GM12891 (cell line): ENCODE measurements at places on chromosomes 1 and 21.

DNA sequence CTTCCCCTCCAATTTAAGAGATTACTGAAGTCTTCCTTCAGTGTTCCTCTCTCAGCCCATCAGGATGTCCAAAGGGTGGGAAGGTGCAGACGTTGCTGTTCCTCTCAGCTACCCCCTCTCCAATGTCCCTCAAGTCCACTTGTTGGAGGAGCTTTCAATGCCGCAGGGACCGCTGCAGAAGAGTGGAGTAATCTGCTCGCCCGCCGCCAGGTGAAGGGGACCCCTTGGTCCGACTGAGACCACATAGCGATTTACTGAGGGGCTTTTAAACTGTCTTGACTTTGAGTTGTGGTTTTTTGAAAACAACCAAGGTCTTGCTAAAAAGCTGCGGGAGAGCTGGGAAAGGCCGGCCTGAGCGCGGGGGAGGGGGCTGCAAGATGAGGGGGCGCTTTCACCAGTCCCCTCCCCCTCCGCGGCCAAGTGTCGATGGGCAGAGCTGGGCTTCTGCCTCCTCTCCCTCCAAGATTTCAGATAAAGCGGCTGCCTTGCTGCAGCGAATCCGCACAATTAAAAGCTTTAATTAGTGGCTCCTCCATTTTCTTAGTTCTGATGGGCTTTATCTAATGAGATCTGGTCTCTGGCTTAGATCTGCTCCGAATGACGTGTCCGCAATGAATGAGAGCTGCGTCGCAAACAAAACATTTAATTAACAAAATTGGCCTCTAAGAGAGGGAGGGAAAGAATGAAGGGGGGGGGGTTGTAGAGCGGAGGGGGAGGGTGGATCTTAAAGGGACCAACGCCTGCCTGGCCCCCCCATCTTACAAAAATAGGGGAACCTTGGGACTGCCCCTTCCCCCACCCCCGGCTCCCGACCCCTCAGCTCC lies 5.9 kb downstream of the LMO4 start:
- no peak for DNase-seq

- DNase-seq = no peak
Measured at GRCh38 chr1:221442056-221442455, 299.8 kb downstream of the DUSP10 start.

DNA sequence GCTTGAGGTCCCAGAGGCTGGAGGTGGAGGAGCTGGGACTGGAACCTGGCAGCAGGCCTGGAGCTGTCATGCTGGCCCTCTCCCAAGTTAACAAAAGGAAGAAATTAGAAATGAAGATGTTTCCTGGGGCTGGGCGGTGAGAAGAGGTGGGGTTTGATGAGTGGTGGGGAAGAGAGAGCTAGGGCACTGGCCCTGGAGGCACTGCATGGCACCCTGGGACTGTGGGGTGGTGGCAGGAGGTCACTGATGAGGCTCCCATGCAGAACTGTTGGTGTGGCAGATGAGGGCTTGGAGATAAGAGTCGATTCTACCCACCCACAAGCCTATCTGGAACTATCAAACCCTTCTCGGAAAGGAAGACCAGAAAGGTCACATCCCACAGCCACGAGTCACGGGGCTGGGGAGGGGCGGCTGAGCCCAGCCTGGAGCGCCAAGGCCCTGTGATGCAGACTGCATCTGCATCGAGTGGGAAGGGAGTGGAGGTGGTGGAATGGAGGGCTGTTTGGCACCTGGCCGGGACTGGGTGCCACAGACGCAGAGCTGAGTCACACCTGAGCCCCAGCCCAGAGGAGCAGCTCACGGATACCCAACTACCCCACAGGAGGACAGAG lies 29.4 kb downstream of the MRPL37 start:
- DNase-seq = no peak

DNA sequence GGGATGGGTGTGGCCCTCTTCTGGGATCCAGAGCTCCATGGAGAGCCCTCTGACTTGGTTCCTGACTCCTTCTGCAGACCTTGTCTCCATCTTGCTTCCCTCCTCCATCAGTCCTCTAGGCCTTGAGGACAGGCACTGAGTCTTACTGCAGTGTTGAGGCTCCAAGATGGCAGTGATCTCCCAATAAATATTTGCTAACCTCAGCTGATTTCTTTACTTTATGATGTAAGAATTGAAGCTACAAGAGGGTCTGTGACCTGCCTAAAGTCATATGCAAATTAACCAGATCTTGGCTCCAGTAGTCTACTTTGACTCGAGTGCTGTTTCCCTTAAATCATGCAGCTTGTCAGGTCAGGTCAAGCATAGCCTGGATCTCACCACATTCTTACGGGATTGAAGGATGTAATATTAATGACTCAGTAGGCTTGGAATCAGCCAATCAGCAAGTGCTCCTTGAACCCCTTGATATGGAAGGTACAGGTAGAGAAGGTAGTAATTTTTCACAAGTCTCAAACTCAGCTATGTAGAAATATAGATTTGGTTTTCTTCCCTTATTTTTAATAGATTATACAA lies 93.0 kb downstream of the CLIC6 start:
- DNase-seq = no peak

DNA sequence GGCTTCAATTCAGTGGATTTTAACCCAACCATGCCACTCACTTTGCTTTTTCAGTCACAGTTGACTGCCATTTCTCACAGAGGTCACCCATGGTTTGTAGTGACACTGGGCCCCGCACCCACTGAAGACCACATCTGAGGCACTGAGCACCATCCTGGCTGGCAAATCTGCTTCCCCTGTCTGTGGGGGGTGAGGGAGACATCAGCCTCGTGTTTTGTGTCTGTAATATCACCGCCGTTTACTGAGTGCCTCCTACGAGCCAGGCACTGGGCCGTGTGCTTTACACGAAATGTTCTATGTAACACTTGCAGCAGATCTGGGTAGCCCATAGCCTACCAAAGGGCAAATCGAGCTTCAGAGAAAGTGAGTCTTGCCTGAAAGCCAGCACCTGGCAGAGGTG lies 161.8 kb downstream of the PGBD5 start:
- no peak for DNase-seq

- DNase-seq = no peak
Measured at GRCh38 chr1:214285610-214286440, 4.9 kb downstream of the SMYD2 start.

- no peak for DNase-seq
Measured at GRCh38 chr1:216607067-216607697, 116.0 kb downstream of the ESRRG start.

DNA sequence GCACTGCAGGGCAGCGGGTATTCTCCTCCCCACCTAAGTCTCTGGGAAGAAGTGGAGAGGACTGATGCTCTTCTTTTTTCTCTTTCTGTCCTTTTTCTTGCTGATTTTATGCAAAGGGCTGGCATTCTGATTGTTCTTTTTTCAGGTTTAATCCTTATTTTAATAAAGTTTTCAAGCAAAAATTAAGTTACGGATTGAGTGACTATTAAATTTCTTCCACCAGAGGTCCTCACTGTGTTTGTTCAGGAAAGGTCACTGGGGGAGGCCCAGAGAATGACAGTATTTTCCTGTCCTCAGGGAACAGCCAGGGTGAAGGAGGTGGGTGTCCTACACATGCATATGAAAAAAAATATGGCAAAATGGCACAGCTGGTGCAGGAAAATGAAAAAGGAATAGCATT lies 4.4 kb upstream of the ELF3 start:
- no peak for DNase-seq

DNA sequence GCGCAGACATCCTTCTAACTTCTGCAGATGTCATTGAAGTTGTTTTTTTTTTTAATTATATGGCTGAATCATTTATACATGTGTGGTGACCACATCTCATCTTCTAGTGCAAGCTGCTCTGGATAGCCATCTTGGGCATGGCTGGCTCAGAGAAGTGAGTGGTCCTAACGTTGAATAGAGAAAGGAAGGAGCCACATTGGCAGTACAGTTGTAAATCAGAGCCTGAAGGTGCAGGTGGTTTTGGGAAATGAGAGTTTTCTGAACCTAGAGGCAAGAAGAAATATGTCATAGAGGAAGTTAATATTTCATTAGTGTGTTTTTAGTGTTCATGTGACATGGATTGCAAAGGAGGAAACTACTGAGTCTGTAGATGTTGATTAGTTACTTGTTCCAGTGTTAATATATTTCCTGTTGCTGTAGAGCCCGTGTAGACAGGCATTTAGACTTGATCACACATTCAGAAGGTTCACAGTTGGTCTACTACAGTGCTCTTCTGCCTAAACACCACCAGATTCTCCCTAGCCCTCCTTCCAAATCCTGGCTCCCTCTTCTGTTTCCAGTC lies 163.7 kb downstream of the ROR1 start:
- no peak for DNase-seq

GRCh38 chr1:45299981-45300668 lies 26.6 kb upstream of the HPDL start:
- DNase-seq = peak; percentile 43

DNA sequence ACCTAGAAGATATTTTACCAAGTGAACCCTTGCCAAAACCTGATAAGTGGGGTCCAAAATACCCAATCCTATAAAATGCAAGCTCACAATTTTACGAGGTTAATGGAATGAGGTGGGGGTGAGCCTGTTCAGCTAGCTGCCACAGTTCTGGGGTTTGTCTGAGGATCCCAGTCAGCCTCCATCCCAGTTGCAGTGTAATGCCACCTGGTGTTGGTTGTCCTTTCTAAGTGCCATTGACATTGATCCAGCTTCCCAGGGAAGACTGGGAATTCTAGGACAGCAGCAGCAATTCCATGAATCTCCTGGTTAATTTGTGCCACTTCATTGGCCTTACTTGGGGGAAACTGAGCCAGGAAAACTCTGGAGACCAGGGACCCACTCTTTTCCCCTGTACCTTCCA lies 298.3 kb downstream of the RWDD3 start:
- no peak for DNase-seq

- no peak for DNase-seq
Measured at GRCh38 chr1:226325178-226325577, 16.2 kb upstream of the LIN9 start.

GRCh38 chr1:168229893-168230292 lies 4.1 kb downstream of the SFT2D2 start:
- DNase-seq = no peak

- peak; percentile 35 for DNase-seq
Measured at GRCh38 chr1:162391790-162392563, 10.4 kb downstream of the C1orf226 start.

DNA sequence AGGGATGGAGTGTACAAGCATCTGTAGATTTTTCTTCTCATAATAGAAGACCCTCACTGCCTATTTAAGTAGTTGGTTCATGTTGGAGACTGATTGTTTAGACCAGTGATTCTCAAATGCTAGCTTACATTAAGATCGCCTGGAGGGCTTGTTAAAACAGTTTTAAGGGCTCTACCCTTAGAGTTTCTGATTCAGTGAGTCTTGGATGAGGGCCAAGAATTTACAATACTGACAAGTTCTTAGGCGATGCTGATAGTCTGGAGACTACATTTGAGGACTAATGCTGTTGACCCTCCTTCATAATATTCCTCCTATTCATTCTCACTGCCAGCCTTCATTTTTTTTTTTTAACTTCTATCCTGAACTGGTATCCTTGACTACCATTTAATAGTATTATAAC lies 15.2 kb upstream of the AGO3 start:
- DNase-seq = no peak

- no peak for DNase-seq
Measured at GRCh38 chr1:157170677-157171515, 32.7 kb upstream of the ETV3 start.

GRCh38 chr1:111249960-111250359 lies 22.4 kb downstream of the CHI3L2 start:
- DNase-seq = no peak

- DNase-seq = no peak
Measured at GRCh38 chr1:218803351-218803997, 370.2 kb upstream of the LYPLAL1 start.

DNA sequence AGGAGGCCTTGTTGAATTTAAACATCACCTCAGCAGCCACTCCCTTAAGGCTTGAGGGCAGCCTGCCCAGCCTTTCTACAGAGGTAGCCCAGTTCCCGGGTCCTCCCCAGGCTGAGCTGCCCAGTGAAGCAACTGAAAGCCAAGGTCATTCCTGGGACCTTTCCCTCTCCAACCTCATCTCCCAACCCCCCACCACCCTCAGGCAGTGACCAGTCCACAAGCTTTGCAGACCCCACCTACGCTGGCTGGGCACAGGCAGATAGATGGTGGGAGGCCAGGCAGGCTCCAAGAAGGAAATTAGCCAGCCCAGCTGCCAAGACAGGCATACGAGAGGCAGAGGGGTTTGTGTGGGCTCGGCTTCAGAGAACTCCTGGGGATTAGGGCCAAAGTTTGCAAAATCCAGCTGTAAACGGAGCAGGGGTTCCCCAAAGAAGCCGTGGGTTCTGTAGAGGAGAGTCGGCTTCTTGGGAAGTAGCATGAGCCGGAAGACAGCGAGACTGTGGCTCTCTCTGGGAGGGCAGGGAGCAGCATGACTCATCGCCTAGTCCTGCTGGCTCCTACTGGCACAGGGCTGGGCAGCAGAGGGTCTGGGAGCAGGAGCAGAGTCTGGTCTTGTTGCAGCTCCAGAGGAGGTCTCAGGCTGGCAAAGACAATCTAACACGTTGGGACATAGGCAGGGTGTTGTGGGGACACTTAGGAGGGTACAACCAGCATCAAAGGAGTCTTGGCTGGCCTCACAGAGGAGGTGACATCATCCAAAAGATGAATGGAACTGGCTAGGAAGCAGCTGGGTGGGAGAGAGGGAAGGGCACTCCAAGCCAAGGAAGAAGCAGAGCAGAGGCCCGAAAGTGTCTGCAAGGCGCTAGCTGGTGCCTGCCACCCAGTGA lies 2.8 kb upstream of the ZC3H12A start:
- no peak for DNase-seq

DNA sequence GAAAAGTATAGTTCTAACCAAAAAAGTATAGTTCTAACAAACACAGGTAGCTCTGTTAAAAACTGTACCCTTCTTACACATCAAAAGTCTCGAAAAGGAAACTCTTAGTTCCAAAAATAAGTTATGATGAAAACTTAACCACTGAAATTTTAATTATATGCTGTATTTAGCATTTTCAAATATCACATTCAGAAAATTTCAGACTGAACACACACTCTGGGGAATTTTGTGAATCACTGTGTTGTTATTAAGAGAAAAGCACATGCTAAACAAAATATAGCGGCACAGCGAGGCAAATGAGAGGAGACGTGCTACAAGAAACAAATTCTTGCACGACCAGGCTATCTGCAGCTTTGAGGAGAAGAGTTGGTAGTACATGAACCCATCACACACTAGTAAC lies 30.4 kb downstream of the VAV3 start:
- no peak for DNase-seq

- DNase-seq = no peak
Measured at GRCh38 chr1:119865627-119866026, 30.7 kb downstream of the ADAM30 start.
